ENCODE measurements at places on chromosomes 12 and 14.

DNA sequence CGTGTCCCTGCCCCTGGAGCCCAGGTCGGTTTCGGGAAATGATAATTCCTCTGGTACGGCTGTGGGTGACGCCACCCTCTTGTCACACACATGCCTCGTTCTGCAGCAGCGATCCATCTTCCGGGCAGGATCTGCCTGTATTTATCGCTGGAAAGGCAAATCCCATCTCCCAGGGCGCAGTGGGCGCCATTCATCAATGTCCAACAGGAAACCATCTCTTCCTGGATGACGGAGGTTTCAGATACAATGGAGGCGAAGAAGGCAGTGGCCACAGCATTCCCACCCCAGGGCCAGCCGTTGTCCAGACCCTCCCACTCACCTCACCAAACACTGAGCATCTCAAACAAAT is 74.2 kb downstream of the NOC4L start:
- no peak for DNase-seq

GRCh38 chr12:47223031-47223847 is 143.5 kb upstream of the AMIGO2 start:
- DNase-seq = no peak

GRCh38 chr12:81683881-81684280 is 75.3 kb downstream of the PPFIA2 start:
- no peak for DNase-seq

DNA sequence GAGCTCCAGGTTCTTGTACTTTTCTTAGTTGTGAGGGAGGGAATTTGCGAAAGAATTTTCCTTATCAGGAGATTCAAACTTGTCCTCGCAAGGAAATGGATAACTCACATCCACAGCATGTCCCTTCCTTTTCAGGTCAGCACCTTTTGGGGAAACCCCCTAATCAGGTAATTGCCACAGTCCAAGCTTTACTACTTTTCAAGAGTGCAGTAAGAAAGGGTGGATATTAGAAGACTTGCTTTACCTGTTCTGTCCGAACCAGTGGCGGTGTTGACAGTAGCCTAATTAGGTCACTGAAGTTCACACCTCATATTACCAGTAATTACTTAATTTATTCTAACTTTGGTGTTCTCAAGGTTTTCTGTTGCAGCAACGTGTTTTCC is 6.7 kb upstream of the C12orf50 start:
- no peak for DNase-seq

- DNase-seq = no peak
These were observed 124.1 kb downstream of the ARMH4 start for GRCh38 chr14:58027904-58028303.

- no peak for DNase-seq
These were observed 197.6 kb downstream of the PHETA1 start for GRCh38 chr12:111171345-111171744.
